AG10803 (cell line): ENCODE measurements at places on chromosomes 16 and 17.
A peak's percentile ranks its signal among the peaks of the same experiment; 100 is the strongest.

DNA sequence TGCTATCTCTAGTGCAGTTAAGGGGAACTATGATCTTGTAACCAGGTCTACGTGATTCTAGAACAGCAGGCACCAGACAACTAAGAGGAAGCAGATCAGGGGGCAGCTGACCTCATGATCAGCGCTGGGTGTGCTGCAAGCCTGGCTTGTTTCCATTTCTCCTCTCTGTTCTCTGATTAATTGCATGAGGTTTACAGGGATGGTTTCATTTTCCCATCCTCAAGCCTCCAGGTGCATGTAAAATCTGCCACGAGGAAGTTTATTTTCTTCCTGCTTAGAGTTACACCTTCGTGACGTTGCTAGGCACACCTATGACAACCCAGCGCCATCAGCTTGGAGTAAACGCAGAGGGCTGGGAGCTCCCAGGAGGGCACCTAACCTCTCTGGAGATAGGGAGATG is 4.3 kb upstream of the NUPR1 start:
- no peak for DNase-seq

DNA sequence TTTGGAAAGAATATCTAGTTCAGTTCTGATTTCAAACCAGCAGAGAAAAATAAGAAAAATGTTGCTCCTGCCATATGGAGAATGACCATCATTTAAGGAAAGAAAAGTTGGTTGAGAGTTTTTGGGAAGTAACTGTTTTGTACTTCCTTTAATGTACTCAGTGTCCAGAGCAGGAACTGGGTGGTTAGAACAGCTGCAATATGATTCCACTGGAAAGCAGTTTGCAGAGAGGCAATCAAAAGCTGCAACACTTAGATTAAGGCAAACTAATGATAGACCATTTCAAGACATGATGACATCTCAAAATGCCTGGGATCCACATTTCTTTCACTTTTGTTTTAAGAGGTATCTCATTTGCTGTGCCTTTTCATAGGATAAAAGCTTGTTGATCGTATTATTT is 313.3 kb upstream of the HSBP1 start:
- no peak for DNase-seq

GRCh38 chr16:8872967-8873865 is 4.4 kb upstream of the CARHSP1 start:
- no peak for DNase-seq

DNA sequence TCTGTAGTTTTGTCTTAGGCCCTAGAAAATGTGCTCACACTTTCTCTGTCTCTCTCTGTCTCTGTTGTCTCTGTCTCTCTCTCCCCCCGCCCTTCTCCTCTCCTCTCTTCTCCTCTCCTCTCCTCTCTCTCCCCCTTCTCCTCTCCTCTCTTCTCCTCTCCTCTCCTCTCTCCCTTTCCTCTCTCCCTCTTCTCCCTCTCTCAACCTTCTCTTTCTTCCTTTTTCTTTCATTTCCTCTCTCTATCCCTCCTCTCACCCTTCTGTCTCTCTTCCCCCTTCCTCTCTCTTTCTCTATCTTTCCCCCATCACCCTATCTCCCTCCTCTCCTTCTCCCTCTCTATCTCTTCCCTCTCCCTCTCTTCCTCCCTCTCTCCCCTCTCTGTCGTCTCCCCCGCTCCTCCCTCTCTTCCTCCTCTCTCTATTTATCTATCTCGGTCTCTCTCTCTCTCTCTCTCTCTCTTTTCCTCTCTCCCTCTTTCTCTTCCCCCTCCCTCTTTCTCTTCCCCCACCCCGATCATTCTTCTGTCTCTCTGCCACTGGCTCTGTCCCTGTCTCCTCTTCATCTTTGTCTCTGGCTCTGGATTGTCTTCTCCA is 107.2 kb upstream of the C16orf82 start:
- DNase-seq = no peak

DNA sequence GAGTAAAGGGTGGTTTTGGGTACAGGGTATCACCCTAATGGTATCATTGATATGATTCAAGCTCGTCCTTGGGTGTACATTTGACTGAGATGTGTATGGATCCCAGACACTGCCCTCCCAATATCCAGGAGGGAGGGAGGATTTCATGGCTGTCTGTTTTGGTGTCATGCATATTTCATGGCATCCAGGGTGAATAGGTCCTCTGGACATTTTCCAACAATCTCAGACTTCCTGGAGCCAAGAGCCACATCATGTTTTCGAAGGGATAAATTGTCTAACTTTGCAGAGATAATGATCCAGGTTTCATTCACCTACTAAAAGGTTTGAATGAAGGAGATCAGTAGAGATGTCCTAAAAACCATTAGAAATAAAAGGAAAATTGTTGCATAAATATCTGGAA is 431.9 kb downstream of the SHISA9 start:
- DNase-seq = no peak

DNA sequence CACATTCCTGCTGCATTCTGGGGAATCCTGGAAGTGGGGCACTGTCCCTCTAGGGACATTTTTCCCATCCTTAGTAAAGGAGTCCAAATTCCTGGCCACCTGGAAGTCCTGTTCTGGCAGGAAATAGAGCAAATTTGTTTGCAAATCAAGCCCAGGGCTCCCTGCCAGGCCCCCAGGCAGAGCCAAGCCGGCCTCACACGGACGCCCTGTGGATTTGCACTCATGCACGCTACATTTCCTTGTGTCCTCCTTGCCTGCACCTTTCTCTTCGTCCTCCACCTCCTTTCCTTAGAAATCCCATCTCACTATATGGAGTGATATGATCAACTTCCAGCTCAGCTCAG is 7.0 kb upstream of the CALB2 start:
- no peak for DNase-seq

GRCh38 chr17:77233635-77234334 is 93.0 kb downstream of the SEC14L1 start:
- peak; percentile 55 for DNase-seq

GRCh38 chr16:83706394-83706793 is 101.4 kb upstream of the HSBP1 start:
- peak; percentile 71 for DNase-seq

GRCh38 chr16:1538804-1539520 is 5.5 kb downstream of the TMEM204 start:
- no peak for DNase-seq

DNA sequence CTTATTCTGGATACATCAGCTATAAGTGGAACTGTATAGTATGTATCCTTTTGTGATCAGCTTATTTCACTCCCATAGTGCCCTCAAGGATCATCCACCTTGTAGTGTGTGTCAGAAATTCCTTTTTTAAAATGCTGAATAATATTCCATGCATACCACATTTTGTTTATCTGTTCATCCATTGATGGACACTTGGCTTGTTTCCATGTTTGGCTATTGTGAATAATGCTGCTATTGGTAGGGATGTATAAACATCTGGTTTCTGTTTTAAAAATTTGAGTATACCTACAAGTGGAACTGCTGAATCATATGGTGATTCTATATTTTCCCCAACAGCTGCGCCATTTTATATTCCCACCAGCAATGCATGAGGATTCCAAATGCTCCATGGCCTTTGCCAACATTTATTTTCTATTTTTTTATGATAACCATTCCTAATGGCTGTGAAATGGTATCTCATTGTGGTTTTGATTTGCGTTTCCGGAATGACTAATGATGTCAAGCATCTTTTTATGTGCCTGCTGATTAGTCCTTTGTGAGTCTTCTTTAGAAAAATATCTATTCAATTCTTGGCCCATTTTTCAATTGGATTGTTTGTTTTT is 11.6 kb downstream of the RCVRN start:
- DNase-seq = peak; percentile 57

- peak; percentile 35 for DNase-seq
These were observed 198.0 kb upstream of the MPHOSPH6 start for GRCh38 chr16:82368041-82368440.

DNA sequence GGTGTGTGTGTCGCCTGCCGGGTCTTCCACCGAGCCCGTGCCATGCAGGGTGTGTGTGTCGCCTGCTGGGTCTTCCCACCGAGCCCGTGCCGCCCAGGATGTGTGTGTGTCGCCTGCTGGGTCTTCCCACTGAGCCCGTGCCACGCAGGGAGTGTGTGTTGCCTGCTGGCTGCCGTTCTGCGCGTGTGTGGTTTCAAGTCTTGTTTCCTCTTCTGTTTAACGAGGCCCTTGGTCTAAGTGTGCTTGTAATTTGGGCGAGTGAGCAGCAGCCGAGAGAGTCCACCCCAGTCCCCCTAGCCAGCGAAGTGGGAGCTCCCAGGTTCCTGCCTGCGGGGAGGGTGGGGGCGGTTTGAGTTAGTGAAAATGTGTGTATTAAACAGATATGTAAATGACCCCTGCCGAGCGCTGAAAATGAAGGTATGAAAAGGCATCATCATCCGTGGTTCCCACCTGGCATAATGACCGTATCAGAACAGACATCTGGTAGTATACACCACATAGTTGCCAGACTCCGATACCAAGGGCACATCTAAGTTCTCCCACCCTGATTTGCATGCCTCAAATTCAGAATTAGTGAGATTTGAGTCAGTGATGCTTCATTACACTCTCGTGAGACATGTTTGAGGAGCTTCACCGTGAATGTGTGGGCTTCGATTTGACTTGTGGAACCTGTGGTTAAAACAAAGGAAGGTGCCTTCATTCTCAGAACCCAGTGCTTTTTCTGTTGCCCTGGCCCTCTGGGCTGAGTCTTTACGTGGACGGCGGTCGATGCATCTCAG is 114.5 kb upstream of the CHMP6 start:
- DNase-seq = no peak

DNA sequence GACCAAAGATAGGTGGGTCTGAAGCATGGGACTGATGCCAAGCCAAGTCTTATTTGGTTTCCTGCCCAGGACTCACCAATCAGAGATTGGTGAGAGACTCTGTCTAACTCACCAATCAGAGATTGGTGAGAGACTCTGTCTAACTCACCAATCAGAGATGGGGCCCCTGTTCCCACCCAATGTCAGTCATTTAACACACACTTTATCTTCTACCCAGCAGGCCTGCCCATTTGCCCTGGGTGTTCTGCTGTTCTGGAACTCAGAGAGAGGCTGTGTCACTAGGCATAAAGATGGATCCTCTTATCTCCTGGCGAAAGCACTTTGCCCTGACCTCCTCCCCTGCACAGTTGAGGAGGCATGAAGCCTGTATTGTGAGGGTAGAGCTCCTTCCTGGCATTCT is 5.4 kb upstream of the RHOT1 start:
- DNase-seq = no peak

- peak; percentile 70 for DNase-seq
These were observed 63.9 kb downstream of the NUP88 start for GRCh38 chr17:5355421-5356129.

DNA sequence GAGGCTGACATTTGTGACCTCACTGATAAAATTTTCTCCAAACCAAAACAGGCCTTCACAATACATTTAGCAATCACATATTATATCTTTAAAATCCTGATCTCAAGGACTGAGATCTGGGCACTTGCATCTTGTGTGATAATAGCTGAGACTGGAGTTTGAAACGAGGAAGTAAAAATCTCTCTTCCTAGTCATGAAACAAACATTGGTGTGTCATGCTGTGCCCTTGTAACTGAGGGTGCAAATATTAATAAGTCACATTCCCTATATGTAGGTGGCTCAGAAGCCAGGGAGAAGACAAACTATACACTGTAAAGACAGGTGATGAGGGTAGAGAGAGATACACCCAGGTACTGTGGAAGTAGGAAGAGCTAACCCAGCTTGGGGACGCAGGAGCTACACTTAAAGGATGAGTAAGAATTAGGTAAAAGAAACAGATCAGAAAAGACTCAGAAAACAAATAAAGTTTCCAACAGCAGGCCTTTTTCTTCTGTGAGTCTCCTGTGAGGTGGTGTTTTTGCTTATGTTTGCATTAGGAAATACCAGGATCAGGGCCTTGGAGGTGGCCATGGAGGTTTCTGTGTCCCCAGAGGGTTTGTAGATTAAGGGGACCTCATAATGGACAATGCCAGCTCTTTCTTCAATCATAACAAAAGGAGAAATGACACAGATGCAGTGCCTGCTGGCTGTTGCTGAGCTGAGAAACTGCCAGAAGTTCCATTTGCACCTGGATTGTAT is 335.7 kb downstream of the GRIN2A start:
- no peak for DNase-seq

DNA sequence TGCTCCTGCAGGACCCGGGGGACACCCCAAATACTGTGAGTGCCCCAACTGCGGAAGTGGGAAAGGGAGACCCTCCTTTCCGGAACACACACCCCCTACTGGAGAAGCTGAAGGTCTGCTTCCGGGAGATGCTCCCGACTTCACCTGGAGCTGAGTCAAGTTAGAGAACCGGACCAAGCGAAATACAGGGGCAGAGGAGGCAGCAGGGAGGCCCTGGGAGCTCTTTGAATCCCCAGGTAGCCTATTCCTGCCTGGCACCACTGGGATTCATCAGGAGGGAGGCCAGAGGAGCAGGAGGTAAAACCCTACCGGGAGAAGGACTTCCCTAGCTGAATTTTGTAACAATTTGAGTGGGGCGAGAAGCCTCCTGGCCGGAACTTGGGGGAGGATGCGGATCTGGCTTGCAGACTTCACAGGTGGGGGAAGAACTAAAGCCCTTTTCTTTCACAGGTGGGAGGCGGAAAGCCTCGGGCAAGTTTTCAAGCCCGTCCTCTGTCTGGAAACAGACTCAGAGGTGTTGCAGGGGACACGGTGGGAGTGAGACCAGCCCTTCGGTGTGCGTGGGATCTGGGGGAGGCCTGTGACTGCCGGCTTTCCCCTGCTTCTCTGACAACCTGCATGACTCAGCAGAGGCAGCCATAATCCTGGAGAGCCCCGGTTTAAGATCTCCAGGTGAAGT is 22.4 kb upstream of the TEKT1 start:
- DNase-seq = no peak

DNA sequence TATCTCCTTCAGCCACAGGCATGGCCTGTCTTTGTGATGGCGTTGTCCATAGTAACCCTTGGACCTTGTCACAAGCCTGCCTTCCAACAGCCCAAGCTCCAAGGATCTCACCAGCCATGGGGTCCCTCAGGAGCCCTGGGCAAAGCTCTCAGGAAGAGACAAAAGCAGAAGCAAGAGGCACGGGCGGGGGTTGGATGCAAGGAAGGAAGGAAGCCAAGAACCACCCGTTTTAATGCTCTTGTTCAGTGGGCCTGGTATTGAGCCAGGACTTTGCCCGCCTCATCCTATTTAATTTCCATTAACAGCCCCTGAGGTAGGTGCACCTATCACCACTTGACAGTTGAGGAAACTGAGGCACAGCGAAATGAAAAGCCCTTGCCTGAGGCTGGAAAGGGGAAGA is 32.3 kb upstream of the GOSR2 start:
- DNase-seq = no peak

GRCh38 chr16:81697616-81698309 is 81.3 kb upstream of the PLCG2 start:
- DNase-seq = no peak

DNA sequence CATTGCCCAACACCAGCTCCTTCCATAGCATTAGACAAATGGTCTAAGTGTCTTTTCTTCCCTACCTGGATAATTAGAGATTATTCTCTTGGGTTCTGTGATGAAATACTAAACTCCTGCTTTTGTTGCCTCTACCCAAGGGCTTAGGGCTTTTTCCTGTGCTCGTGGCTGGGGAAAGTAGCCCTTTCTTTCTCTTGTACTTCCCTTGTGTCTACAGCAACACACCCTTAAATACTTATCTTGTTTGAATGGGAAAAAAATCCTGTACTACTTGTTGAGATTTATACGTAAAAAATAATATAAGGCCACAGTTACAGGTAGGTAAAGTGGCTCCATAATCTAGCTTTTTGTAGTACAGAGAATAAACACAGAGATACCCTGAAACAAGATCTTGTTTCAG is 7.0 kb upstream of the NACA2 start:
- DNase-seq = no peak

GRCh38 chr16:598823-599739 is 9.2 kb downstream of the RAB40C start:
- DNase-seq = no peak
